Activated CD8-positive, alpha-beta memory T cell treated with anti-CD3 and anti-CD28 coated beads, Interleukin-2, amount 50 U/mL, for 4 hours (primary cell): ENCODE measurements at places on chromosomes 2 and 18.

- no peak for DNase-seq
Measured at GRCh38 chr2:109421101-109421500, 192.7 kb downstream of the SEPTIN10 start.

DNA sequence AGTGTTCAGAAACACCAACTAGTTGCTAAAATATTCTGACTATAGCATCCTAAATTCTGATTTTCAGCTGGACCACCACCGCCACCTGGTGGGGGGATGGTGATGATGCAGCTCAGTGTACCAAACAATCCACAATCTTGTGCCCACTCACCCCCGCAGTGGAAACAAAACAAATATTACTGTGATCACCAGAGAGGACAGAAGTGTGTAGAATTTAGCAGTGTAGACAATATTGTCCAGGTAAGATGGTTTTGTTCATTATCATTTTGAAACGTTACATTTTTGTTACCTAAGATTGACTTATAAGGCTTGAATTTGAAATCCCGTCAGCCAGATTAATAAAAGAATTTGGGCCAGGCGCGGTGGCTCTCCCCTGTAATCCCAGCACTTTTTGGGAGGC lies 31.7 kb upstream of the UBXN4 start:
- peak; percentile 80 for DNase-seq

GRCh38 chr2:129443235-129443864 lies 536.1 kb upstream of the RAB6C start:
- DNase-seq, result no peak

DNA sequence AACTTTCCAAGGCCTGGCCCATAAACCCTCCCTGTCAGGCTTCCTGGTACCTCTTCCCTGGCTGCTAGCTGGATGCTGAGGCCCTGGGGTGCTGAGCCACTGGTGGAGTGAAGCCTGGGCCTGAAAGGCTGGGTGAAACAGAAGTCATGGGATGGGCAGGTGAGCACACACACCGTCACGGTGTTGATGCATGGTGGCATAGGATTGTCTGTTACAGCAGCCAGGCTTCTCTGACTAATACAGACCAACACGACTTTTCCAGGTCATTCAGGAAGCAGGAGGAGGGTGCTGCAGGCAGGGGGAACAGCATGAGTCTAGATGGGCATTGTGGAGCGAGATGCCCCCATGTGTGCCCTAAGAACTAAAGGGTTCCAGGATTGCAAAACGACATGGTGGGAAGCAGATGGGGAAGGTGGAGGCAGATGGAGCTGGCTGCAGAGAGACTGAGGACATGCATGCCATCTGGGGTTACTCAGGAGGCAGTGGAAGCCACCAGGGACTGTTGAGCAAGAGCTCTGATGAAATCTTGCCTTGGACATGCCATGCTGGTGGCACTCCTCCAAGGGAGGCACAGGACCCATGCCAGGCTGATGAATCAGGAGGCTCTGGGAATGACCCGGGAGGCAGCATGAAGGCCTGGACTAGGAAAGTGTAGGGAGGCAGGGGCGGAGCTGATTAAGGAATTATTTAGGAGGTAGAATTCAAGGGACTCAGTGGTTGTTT lies 480.9 kb downstream of the TSN start:
- no peak for DNase-seq

- DNase-seq, result no peak
Measured at GRCh38 chr2:192960945-192961344, 766.2 kb upstream of the TMEFF2 start.

DNA sequence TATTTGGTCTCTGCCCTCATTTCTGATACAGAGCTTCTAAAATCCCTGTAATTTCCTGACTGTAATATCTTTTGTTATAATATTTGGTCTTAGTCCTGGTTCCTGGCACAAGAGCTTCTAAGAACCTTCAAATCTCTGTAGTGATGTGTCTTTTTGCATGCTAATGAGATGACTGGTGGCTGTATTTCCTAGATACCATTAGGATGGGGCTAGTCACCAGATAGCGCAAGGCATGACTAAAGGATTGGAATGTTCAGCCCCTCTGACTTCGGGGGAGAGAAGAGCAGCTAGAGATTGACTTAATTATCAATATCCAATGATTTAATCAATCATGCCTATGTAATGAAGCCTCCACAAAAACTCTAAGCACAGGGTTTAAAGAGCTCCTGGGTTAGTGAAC lies 620.8 kb upstream of the ACVR2A start:
- DNase-seq, result no peak

- no peak for DNase-seq
Measured at GRCh38 chr2:3745920-3746319, 42.5 kb downstream of the DCDC2C start.

- no peak for DNase-seq
Measured at GRCh38 chr2:216159144-216159543, 50.0 kb downstream of the XRCC5 start.

DNA sequence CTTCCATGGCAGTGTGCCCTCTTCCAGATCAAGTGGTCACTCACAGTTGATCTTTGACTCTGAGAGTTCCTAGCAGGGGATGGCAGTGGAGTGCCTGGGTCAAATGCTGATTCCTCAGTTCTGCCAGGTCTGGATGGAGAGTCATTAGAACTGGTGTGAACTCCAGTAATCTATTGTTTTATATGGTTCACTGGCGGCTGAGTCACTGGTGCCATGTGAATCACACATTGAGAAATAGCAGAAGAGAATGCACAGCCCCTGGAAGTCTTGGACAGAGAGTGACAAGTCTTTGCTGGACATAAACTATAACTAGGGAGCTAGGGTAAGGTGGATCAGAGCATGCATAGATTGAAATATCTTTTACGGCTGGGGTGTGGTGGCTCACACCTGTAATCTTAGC lies 86.9 kb downstream of the EIF2AK3 start:
- no peak for DNase-seq

DNA sequence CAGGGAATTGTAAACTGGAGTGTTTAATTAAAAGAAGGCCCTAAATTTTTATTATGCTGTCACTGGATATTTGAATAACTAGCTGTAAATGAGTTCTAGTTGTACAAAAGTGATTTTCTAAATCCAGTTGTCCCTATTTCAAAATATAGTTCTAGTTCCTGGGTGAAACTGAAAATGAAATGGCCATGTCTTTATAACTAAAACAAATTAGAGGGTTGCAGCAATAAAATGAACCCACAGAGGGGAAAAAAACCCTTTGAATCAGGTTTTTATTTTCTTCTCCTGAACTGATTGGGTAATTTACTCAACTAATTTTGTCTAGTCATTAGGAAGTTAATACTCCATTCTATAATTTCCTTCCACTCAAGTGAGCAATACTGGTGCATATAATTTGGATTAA lies 55.6 kb upstream of the MAP4K3 start:
- DNase-seq, result no peak

DNA sequence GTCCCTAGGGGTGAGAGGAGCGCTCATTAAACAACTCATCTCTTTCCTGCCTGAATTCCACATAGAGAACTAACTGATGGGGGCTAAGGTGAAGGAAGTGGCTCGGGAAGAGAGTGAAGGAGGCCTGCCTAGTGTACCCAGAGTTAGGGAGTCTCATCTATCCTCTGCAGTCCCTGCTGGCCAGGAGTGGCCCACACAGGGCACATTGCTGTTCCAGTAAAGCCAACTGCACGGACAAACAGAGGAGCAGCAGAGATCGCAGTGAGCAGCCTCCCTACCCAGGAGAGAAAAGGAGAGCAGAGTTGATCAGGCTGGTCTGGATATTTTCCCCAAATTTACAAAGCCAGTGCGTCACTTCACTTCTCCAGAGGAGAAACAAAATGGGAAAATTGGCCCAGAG lies 16.9 kb upstream of the FN1 start:
- no peak for DNase-seq
